ENCODE measurements at places on chromosomes 7 and 10.

- no peak for DNase-seq
These were observed 52.0 kb downstream of the PAXIP1 start for GRCh38 chr7:154950960-154951359.

- DNase-seq, result no peak
These were observed 155.8 kb downstream of the BMPER start for GRCh38 chr7:34061149-34061548.

GRCh38 chr7:34544621-34545020 is 113.4 kb upstream of the NPSR1 start:
- DNase-seq, result no peak

- DNase-seq, result no peak
These were observed 1.3 kb upstream of the POT1 start for GRCh38 chr7:124930655-124931597.

DNA sequence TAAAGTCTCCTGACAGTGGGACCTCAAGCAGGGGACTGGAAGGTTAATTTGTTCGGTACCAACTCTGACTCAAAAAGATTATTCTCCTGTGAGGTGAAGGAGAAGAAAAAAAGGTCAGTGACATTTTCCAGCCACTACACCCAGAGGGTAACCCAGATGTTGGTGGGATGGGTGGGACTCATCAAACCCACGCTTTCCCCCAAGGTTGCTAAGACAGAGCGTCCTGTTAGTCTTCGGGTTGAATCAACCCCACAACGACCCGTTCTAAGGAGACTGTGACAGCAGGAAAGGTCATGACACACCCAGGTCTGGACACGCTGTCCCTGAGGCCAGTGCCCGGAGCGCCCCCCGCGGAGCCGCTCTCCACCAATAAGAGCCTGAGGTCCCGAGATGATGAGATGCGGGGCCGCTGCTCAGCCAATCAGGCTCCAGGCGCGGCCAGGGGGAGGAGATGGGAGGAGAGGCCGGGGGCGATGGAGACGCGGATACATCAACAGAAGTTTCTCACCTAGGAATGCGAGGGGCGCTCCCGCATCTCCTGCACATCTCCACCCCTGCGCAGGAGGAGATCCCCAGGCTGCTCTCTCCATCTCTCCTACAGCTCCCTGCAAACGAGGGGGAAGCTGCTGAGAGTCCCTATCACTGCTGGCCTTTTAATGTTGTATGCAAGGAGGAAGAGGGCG is at the start of gene WNT16:
Gene WNT16 (plus strand): TSS at position 493 of the 683 bp plus-strand sequence. CDS start 293 bp downstream, outside the sequence.
- no peak for DNase-seq

- DNase-seq, result no peak
These were observed 64.2 kb upstream of the GNAI1 start for GRCh38 chr7:80070391-80070790.

Measured in NCI-H1092 treated with DMSO at 0.1 percent for 48 hours (cell line).